HepG2 (cell line): ENCODE measurements at places on chromosomes 11 and 22. TPM values are rescaled to one million over a fixed set of nuclear protein-coding genes. Genes with fewer than 3 reads are reported as not detected.
A peak's percentile ranks its signal among the peaks of the same experiment; 100 is the strongest.

CCDC87 gene
- 0.17 and 0.42 TPM in 2 replicates for total RNA-seq

TMPRSS5 gene
- 0.40 TPM in 1 of 2 replicates, not detected in the other for total RNA-seq

GRCh38 chr11:42840176-42840829, 471.5 kb upstream of the API5 start:
- DNase-seq, result peak; percentile 39

LMF2 gene
- 10.2 and 30.6 TPM in 2 replicates for total RNA-seq

GRCh38 chr11:109112261-109112660, 309.7 kb upstream of the C11orf87 start:
- no peak for DNase-seq

MTMR2 gene
- total RNA-seq, result 22.3 and 38.2 TPM in 2 replicates

DNA sequence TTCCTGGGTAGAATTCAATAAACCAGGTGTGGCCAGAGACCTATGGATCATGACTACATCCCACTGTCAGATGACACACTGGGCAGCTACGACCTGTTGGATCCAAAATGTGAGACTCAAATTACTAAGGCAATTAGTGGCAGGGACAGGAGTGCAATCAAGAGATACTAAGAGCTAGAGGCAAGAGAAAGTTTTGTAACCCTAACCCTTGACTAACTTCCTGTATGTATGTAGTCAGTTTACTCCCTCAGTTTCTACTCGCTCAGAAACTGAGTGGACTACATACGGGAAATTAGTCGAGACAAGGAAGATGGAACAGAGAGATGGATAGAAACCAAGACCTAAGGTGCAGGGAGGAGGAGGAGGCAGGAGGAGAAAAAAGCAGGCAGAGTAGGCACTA, 2.7 kb downstream of the CYB5R2 start:
- DNase-seq, result no peak

- DNase-seq, result no peak
Measured at GRCh38 chr11:95219599-95219998, 11.4 kb downstream of the SESN3 start.

DNA sequence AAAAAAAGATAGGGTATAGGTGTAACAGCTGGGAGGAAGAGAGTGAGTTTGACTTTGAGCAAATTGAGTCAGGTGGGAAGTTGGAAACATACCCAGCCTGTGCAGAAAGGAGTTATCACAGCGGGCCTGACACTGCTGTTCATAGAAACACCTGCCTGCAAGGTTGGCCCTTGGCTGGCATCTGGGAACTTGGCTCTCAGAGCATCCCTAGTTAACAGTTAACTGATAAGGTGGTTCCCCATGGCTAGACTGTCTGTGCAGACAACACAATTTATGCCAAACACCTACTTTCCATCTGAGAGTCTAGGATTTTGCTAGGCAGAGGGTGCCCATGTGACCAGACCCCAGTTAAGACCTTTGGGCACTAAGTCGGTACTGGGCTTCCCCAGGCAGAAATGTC, 31.4 kb downstream of the ADAMTS8 start:
- no peak for DNase-seq

GRCh38 chr11:17651681-17652080, 67.7 kb upstream of the MYOD1 start:
- no peak for DNase-seq

DNA sequence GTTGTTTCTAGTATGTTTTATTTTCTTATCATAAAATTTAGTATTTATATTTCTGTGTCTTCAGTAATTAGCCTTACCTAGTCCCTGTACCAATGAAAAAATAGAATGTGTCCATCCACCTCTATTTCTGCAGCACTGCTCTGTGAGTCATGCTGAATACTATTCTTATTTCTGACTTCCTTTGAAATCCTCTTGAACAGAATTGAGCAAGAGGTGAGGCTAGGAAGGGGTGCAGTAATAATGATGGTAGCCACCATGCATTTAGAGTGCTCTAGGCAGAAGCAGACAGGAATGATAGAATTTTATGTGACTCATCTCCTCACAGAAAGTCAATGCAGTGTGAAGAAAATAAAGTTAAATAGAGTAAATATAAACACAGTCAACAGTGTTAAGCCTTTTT, 60.0 kb downstream of the OR10A6 start:
- no peak for DNase-seq

GRCh38 chr22:30183861-30184278, 62.7 kb downstream of the LIF start:
- DNase-seq, result no peak

PNPLA5 gene
- not detected in 2 replicates for total RNA-seq

- DNase-seq, result no peak
Measured at GRCh38 chr11:132064987-132065620, 694.7 kb downstream of the NTM start.

DNA sequence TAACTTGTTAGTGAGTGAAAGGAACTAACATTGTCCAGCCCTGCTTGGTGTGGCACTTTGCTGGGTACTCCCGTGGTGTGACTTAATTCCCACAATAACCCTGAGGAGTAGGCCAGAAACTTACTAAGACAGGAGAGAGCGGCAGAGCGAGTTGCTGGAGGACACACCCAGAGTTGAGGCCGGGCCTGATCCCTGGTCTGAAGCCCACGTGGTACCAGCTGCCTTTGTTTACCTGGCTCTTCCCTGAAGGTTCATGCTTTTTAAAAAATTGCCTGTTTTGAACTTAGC, 594 bp downstream of the MPST start:
- no peak for DNase-seq

DNA sequence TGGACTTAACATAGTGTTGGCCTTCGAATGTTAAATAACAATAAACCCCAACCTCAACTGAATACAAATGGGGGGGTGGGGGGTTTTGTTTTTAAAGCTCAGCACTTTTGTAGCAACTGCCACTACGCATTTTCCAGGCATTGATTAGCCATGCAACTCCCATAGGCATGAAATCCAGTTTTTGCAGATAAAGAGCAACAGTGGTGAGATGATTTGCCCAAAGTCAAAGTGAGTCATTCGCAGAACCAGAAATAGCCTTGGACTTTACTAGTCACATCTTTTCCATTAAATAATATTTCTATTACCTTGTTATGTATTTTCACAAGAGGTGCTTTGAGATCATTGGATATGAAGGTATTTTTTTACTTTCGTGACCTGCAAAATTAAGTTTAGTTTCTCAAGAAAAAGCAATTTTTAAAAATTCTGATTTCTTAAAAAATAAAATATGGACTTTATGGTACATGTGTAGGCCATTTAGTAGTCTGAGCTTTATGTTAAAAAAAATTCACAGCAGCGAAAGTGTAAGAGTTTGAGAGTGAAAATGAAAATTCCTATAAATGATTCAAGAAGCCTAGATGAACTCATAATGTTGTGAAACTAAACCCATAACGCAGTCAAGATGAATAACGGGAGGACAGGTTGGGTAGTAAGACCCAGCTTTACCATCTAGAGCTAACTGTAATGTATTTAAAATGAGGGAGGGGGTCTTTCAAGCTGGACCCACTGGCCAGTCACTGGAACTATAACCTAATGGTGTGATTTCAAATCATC, 1.9 kb upstream of the PHF21A start:
- peak; percentile 27 for DNase-seq

DNA sequence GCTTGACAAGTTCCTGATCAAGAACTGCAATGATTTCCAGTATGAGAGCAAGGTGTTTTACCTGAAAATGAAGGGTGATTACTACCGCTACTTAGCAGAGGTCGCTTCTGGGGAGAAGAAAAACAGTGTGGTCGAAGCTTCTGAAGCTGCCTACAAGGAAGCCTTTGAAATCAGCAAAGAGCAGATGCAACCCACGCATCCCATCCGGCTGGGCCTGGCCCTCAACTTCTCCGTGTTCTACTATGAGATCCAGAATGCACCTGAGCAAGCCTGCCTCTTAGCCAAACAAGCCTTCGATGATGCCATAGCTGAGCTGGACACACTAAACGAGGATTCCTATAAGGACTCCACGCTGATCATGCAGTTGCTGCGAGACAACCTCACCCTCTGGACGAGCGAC, 12.0 kb downstream of the YWHAH start:
- DNase-seq, result no peak

DNA sequence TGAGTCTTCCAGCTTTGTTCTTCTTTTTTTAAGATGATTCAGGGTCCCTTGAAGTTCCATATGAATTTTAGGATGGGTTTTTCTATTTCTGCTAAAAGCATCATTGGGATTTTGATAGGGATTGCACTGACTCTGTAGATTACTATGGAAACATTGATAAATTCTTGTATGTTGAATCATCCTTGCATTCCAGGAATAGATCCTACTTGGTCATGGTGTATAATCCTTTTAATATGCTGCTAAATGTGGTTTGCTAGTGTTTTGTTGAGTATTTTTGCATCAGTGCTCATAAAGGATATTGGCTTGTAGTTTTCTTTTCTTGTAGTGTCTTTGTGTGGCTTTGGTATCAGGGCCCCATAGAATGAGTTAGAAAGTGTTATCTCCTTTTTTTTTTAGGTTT, 34.9 kb upstream of the PHOX2A start:
- DNase-seq, result no peak

GRCh38 chr11:45900916-45901617, 6.0 kb downstream of the FREY1 start:
- no peak for DNase-seq

GRCh38 chr11:86724137-86724536, 51.7 kb upstream of the ME3 start:
- DNase-seq, result no peak

SLC6A5 gene
- total RNA-seq, result not detected in 2 replicates

SULT4A1 gene
- total RNA-seq, result not detected in 2 replicates

DNA sequence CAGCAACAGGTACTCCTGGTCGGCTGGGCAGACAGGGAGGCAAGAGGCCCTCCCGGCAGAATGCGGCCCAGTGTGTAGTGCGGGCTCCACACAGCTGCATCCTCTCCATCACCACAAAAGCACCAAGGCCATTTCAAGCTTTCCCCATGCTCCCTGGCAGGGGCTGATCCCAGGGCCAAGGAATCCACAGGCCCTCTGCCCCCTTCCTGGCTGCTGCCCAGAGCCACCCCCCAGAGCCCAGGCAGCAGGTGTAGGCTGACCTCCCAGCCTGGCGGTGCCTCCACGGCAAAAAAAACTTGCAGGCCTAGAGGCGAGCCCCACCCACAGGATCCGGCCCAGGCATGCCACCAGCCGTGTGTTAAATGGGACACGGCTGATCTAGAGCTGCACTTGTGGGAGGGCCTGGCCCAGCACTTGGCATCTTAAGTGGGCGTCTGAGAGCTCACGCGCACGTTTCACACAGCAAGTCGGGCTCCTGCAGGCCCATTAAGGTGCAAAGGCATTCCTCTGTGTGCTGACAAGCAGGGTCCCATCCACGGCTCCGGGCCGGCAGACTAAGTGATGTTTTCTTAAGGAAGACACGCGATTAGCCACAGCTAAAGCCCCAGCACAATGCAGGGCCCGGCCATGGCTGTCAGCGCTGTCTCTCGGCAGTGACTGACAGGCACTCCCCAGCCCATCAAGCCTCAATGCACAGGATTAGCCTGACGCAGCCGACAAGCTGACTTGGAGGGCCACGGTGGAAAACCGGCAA, 19.8 kb upstream of the GNB1L start:
- DNase-seq, result no peak

GRCh38 chr11:64686466-64687170, 36.4 kb downstream of the NRXN2 start:
- no peak for DNase-seq

DNA sequence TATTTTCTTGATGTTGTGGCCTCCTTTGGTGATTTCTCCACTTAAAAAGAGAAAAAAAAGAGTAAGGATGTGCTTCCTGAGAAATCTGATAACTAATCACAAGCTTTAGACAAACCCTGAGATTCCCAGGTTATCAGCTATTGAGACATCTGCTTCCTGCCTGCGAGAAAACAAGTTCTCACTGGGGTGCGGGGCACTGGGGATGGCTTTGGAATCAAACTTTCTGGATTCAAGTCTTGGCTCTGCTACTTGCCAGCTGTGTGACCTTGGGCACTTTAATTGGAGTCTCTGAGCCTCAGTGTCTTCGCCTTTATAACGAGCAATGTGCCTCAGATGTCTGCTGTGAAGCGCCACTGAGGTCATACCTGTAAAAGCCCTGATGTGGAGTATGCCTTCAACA, 152.5 kb upstream of the NAV2 start:
- no peak for DNase-seq

GRCh38 chr11:88474655-88475054, 137.1 kb upstream of the CTSC start:
- no peak for DNase-seq

GRCh38 chr11:105878510-105878909, 143.5 kb downstream of the MSANTD4 start:
- DNase-seq, result peak; percentile 39

DNA sequence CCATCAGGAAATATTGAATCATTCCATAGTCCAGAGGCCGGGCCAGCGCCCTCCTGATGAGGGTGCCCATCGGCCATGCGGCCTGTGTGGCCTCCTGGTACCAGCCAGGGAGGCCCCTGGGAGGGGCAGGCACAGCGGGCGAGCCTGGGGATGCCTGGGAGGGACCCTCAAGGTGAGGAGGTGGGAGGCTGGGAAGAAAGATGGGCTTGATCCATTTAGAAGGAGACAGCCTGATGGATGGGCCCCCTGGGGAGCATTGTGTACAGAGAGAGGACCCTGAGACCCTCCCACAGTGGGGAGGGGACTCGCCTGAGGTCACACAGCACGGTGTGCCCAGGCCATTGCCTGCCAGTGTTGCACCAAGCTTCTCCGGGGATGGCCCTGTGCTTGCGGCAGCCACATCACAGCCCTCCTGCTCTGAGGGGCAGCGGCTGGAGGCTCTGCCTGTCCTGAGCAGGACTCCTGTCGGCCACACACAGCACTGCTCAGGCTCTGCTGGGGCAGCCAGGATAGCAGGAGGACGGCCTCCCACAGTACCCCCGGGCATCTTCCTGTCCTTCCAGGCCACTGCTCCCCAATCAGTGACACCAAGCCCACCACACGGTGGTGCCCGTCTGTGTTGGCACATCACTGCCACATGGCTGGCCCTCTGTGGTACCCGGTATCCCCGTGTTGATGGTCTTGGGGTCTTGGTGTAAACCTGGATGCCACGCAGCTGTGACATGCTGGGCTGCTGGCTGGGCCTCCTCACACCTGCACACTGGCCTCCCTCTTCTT, 290.0 kb downstream of the TBC1D22A start:
- DNase-seq, result no peak

GRCh38 chr11:3669742-3670183, 1.4 kb downstream of the CHRNA10 start:
- DNase-seq, result no peak

DNA sequence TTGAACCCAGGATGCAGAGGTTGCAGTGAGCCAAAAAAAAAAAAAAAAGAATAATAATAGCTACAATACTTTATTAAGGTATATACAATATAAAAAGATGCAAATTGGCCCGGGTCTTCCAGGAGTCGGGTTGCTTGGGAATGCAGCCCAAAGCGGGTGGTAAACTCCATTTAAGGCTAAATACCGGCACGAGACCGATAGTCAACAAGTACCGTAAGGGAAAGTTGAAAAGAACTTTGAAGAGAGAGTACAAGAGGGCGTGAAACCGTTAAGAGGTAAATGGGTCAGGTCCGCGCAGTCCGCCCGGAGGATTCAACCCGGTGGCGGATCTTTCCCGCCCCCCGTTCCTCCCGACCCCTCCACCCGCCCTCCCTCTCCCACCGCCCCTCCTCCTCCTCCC, 143.3 kb downstream of the DLG2 start:
- no peak for DNase-seq

C11orf86 gene
- 0.11 and 0.17 TPM in 2 replicates for total RNA-seq
